Suppressor macrophage treated with lipopolysaccharide for 1 hour (primary cell): ENCODE measurements at places on chromosomes 4 and X.

- no peak for DNase-seq
Observed at GRCh38 chrX:13940671-13941070, 89.0 kb downstream of the GEMIN8 start.

DNA sequence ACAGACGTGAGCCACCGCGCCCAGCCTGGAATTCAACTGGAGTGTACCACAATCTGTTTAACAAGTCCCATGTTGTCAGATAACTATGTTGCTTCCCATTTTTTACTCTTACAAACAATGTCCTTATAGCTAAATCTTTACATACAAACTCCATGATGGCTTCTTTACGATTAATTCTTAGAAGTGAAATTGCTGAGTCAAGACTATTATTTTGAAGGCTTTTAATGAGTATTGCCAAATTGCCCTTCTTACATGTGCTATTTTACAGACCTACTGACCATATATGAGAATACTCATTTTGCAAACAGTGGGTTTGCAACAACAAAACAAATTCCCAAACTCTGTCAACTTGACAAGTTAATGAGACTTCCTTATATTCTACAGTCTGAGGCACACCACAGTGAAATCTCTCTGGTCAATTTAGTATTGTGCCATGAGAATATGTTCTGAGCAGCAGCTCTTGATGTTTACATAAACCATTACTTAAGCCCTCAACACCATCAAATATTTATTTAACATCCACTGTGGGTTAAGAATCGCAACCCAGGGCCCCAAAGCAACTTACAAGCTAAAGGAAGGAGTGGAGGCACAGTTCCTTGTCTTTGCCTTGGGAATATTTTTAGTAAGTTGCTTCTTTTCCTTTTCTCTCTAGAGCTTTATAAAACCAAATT, 128.5 kb downstream of the SPRY1 start:
- no peak for DNase-seq

DNA sequence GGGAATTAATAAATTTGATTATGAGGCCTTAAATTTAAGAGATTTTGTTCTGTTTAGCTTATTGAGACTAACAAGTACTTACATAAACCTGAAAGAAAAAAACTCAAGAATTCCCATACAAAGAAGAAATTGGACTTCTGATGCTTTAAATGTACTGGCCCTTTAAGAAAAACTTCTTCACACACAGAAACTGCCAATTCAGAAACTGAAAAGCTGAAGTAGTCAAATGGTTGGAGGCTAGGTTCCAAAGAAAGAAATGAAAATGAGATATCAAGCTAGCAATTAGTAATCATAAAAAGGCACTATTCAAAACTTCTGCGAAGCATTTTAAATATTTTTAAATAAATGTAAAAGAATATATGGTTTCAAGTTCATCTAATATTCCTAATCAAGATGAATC, 151.3 kb downstream of the THOC2 start:
- DNase-seq, result no peak

GRCh38 chr4:42624551-42624950, 32.4 kb downstream of the ATP8A1 start:
- no peak for DNase-seq

DNA sequence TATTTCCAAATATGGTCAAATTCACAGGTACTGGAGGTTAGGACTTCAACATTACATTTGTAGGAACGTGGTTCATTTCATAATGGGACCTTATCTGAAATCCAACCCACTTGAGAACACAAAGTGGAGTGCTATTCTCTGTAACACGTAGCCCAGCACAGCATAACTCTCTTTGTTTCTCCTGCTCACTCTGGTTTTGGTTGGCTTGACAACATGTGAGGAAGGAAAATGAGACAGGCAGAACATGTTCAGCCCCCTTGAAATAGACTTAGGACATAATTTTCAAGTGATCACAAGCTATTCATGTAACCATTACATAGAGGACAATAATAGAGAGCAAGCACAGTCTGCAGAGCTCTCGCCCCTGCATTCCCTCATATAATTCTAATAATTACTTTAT, 115.1 kb upstream of the SMIM10 start:
- DNase-seq, result no peak

GRCh38 chr4:165124488-165124887, 11.8 kb upstream of the TMEM192 start:
- DNase-seq, result no peak

- DNase-seq, result no peak
Observed at GRCh38 chr4:88616275-88617150, 24.2 kb downstream of the HERC3 start.

GRCh38 chr4:184216515-184216914, 1.2 kb downstream of the ENPP6 start:
- no peak for DNase-seq

DNA sequence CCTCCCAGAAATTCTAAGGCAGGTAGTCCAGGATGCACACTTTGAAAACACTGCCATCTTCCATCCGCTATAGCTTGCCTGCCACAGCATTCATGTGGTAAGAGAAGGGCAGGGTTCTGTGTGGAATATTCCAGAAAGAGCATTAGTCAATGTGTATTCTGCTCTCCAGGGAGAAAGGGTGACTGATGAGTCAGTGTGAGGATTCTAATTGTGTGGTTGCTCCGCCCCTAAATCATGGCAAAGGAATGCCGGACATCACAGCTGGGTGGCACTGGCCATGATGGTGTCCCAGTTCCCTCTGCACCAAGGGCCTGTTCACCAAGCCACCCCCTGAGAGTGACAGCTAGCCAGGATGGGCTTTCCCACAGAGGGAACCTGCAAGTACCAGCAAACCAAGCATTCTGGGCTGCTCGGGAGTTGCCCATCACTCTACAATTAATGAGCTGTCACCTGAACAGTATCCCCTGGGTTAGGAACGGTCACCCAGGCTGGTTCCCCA, 9.5 kb downstream of the IDS start:
- no peak for DNase-seq

- DNase-seq, result no peak
Observed at GRCh38 chr4:10077483-10078335, 38.9 kb downstream of the WDR1 start.

DNA sequence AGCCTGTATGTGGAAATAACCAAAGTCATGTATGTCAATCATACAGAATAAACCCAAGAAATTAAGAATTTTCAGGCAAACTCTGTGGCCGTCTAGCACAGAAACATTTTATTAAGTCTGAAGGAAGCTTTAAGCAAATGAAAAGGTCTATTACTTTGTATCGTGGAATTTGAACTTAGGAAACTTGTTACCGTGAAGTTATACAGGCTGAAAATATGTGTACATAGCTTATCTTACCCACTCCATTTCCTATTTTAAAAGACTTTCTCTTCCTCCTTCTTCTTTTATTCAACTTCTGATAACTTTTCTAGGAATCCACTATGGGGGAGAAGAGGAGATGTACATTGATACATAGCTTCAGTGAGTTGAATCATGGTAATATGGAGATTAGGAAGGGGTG, 108.3 kb downstream of the AGTR2 start:
- DNase-seq, result no peak

DNA sequence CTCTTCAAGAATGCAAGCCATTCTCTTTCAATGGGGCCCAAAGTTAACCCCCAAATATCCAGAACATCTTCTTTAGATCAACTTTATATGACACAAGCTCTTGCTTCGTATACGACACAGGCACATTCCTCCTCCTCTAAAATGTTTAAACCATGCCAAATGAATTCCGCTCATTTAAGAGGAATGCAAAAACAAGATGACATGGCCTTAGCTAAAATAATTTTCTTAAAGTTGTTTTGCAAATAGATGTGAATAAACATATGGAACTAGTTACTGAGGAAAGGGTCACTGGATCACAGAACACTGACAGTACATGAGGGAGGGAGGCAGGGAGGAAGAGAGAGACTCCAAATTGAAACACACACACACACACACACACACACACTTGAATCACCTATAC, 97.4 kb downstream of the RASL11B start:
- no peak for DNase-seq

DNA sequence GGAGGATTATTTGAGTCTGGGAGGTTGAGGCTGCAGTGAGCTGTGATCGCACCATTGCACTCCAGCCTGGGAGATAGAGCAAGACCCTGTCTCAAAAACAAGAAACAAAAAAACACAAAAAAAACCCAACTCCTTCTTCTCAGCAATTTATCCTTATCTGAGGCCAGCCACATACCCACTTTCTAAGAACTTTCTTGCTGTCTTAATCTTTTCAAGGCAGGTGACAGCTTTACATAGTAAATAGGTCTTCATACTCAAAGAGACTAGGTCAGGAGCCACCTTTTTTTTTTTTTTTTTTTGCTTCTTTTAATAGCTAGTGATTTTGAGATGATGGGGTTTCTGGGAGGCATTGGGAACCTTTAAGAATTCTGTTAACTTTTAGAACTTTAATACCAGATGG, 26.1 kb upstream of the ZCCHC13 start:
- DNase-seq, result no peak
